CD4-positive, alpha-beta T cell treated with Interleukin-15 for 1 hour (primary cell): ENCODE measurements at places on chromosomes 13 and 19.

DNA sequence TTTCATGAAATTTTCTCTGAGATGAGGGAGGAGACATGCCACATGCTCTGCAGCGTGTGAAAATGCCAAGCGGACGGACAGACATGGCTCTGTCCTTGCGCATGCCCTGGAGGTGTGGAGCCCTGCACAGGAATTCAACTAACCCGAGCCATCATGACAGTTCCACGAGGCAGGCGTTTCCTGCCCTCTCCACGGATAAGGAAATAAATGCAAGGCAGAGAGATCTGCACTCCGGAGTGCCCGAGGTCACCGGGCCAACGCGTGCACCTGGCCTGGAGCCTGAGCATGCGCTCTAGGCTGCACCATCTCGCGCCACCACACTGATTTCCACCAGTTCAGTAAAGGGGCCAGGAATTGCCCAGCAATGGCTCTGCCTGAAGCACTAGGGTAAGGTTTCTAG, 298.2 kb downstream of the MYO16 start:
- no peak for DNase-seq

GRCh38 chr19:8664671-8665057, 33.9 kb downstream of the ACTL9 start:
- no peak for DNase-seq

DNA sequence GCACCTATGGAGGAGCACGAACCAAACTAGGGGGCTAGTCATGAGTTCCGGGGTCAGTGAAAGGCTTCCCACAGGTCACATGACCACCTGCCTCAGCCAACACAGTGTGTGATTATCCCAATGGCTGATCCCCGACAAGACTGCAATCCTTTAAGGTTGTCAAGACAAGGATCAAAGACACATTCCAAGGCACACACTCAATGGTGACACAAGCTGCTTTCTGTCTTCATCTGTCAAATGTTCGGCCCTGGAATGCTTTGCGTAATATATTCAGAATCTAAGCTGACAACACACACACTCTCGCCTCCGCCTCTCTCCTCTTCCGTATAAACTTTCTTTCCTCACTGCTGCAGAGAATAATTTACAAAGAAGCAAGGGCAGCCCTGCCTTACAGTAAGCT, 11.7 kb downstream of the RANBP3 start:
- no peak for DNase-seq

GRCh38 chr19:6572217-6572616, 18.7 kb downstream of the CD70 start:
- DNase-seq, result peak; percentile 64

- DNase-seq, result no peak
Observed at GRCh38 chr13:72823081-72823480, 41.1 kb downstream of the PIBF1 start.

DNA sequence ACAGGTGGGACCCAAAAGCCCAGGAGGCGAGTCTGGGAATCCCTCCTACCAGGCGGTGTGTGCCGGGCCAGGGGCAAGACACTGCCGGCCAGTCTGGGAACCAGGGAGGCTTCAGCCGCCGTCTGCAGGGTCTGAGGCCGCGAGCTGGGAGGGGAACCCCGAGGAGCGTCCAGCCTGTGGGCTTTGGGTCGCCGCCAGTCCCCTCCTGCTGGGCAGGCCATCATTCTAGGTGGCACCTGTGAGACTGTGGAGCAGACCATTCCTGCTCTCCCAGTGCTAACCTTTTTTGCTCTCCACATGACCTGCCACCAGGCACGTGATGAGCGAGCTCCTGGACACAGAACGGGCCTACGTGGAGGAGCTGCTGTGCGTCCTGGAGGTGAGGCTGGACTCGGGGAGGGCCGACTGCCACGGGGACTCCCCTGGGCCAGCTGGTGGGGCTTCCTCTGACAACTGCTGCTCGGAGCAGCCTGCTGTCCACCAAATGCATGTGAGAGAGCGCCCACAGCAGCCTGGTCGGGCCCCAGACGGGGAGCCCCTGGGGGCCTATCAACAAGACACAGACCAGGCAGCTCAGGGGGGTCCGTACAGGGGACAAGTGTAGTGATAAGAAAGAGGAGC, 24.6 kb upstream of the F7 start:
- no peak for DNase-seq

GRCh38 chr13:73998631-73999030, 135.6 kb downstream of the KLF12 start:
- DNase-seq, result no peak

DNA sequence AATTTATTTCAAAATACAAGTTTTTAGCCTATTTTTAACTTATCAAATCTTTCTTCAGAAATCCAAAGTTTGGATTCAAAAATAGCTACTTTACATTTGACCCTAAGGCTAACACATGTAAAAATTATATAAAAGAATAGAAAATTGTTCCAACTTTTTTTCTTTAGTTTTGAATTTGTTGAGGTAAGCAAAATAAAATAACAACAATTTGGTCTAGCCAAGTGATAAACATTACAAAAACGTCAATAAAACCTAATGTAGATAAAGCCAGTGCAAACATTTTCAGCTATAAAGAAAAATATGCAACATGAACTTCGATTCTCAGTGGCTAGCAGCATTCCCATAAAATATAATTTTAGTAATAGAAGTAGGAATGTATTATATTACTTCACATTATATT, 400.3 kb downstream of the PCDH9 start:
- no peak for DNase-seq

DNA sequence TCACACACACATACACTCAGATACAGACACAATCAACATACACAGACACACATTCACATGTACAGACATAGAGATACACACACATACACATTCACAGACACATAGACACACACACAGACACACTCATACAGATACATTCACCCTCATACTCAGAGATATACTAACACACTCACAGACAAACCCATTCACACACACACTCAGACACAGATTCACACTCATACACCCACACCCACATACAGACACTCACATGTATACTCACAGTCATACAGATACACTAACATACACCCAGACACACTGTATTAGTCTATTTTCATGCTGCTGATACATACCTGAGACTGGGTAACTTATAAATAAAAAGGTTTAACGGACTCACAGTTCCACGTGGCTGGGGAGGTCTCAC, 30.8 kb downstream of the GJA3 start:
- DNase-seq, result no peak

DNA sequence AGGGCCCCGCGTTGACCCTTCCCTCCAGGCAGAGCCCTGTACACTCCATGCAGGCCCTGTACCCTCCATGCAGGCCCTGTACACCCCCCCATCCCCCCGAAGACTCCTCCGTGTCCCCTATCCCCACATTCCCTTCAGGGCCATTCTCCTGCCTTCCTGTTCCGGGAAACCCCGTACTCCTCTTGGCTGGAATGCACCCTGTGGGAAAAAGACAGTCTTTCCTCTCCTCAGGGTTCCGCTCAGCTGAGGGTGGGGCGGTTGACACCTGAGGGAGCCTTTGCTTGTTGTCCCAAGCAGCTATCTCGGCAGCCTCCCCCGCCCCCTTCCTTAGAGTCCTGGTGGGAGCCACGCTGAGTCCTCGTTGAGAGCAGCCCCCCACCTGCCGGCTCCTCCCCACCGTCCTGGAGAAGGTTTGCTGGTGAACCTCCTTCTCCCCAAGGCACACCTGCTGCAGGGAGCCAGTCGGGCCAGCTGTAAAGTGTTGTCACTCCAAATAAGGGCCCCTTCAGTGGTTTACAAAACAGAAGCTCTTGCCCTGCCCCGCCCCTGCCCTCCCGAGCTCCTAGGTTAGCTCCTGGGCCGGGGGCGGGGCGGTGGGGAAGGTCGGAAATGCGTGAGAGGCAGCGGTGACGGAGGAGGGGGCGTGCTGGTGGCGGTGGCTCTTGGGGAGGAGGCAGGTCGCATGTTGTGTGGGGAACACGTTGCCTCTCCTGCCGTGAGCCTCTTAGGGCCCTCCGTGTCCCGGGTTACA, 1.5 kb downstream of the GNA11 start:
- peak; percentile 82 for DNase-seq

- no peak for DNase-seq
Observed at GRCh38 chr13:105984236-105984635, 551.2 kb downstream of the EFNB2 start.

- no peak for DNase-seq
Observed at GRCh38 chr19:46383171-46383815, 30.1 kb downstream of the CCDC8 start.

DNA sequence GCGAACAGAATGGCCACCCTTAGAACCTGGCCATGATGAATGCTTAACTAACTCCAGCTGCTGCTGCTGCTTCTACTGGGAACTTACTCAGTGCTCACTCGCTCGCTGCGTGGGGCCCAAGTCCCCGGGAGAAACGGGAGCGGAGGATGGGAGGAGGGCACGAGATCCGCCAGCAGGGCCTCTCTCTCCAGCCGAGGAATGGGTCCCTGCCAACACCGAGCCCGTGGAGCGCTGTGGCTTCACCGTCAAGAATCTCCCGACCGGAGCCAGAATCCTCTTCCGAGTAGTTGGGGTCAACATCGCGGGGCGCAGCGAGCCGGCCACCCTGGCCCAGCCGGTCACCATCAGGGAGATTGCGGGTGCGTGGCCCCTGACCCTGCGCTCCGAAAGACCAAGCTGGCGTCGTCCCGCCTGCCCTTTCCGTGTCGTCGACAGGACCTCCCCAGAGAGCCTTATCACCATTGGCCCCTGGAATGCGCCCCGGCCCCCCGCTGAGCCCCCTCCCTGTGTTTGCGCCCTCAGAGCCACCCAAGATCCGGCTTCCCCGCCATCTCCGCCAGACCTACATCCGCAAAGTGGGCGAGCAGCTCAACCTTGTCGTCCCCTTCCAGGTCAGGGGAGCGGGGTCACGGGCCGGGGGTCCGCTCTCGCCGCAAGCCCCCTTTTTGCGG, 17.8 kb upstream of the EMC10 start:
- no peak for DNase-seq

DNA sequence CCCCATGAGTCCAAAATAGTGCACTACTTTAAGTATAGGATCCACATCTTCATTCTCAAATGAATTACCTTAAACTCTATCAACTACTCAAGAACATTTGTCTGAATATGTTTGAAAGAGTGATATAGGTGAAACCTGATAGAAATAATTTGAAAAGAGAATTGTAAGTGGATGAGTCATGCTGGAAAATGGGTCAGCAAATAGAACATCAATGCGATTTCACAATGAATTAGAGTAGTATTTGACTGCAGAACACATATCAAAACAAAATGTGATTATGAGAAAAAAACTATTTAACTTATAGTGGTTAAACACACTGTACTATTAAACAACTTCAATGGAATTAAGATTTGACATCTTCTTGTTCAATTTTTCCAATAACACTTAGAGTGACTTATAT, 300.6 kb upstream of the KLHL1 start:
- DNase-seq, result no peak

DNA sequence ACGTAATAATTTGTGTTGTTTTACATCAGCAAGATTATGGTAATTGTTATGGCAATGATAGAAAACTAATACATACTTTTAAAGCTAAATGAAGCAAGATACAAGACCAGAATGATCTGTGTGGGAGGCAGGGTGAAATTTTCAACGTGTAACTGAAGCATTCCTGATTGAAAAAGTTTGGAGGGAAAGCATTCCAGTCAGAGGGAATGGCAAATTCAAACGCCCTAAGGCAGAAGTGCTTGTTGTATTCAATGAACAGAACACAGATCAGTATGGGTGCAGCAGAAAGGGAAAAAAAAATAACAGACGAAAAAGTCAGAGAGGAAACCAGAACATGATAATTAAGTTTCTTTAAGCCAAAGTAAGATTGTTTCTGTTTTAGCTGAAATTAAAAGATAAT, 928.5 kb upstream of the SLITRK1 start:
- no peak for DNase-seq

GRCh38 chr19:20444202-20444885, 121.2 kb downstream of the ZNF737 start:
- DNase-seq, result no peak

DNA sequence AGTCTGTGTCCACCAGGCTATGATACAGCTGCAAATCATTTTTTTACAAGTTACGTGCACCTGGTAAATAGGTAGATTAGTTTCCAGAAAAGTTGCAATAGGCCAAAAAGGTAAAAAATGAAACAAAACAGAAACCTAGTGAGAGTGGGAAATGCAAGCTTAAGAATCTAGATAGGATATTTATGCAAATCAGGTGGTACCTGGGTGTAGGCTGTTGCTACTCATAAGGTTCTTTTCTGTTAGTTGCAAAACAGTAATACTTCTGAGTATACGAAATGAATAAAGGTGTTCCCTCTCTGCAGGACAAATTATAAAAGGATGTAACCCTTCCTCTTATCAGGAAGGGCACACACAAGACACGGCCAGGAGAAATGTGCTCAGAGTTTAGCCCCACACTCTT, 97.9 kb downstream of the UGGT2 start:
- DNase-seq, result no peak

GRCh38 chr19:34269968-34270621, 15.7 kb downstream of the GARRE1 start:
- peak; percentile 87 for DNase-seq

- no peak for DNase-seq
Observed at GRCh38 chr13:27810461-27810860, 18.2 kb downstream of the GSX1 start.

DNA sequence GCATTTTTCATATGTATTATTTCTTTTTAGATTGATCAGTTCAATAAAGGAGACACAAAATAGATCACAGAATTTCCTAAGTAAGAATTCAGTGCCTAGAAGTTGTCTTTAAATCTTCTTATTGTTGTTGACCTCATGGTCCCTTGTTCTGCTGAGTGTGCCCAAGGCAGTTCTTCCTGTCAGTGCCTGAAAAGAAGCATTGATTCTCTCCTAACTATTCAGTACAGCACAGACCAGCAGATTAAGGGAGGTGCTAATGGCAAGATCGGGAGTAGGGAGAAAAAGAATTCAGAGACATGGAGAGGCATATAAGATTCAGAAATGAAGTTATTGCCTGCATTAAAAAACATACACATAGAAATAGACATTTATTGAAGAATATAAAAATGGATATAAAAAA, 180.5 kb upstream of the PCDH9 start:
- DNase-seq, result no peak

- no peak for DNase-seq
Observed at GRCh38 chr13:28528848-28529247, 33.9 kb upstream of the FLT1 start.

GRCh38 chr13:60331249-60332012, 65.6 kb upstream of the TDRD3 start:
- no peak for DNase-seq

DNA sequence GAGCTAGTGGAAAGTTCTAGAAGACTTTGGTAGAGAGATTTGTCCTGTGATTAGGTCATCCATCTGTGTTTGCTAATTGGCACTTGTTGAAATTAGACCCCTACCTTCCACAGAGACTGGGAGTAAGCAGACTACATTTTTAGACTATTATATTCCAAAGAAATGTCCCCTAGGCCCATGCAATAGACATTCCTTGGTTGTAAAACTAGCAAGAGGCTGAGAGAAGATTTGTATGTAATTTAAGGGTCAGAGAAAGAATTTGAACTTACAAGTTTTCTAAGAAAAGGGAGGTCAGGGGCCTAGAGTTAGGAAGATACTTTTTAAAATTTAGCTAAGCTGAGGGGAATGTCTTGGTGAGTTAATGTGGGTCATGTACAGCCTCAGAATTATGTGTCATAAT, 470.7 kb upstream of the SLITRK1 start:
- DNase-seq, result no peak
